ENCODE measurements at places on chromosomes 2 and 18.
A peak's percentile ranks its signal among the peaks of the same experiment; 100 is the strongest.

DNA sequence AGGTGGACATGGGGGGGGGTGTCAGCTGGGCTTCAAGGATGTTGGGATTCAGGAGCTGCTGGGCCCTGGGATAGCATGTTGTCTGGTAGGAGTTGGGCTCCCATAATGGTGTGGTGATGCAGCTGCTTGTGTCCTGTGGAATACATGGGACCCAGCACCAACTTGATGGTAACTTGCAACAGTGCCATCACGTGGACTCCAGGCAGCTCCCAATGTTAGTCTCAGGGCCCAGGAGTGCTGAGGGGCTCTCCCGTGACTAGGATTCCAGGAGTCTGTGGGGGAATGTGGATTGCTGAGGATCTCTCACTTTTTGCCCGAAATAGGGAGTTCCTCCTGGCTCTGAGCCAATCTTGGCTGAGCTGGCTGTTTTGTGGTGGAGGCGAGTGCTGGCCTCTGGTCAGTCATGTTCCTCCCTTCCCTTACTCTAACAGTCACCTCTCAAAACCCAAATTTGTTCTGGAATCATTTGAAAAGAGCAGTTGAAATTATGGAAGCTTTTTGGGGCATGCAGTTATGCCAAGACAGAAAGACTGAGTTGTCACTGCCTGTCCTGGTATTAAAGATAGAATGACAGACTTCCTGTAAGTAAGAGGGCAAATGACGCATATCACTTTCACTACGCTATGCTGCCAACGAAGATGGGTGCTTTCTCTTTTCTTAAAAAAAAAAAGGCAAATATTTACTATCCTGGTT is 607.1 kb downstream of the ADCYAP1 start:
- no peak for DNase-seq

DNA sequence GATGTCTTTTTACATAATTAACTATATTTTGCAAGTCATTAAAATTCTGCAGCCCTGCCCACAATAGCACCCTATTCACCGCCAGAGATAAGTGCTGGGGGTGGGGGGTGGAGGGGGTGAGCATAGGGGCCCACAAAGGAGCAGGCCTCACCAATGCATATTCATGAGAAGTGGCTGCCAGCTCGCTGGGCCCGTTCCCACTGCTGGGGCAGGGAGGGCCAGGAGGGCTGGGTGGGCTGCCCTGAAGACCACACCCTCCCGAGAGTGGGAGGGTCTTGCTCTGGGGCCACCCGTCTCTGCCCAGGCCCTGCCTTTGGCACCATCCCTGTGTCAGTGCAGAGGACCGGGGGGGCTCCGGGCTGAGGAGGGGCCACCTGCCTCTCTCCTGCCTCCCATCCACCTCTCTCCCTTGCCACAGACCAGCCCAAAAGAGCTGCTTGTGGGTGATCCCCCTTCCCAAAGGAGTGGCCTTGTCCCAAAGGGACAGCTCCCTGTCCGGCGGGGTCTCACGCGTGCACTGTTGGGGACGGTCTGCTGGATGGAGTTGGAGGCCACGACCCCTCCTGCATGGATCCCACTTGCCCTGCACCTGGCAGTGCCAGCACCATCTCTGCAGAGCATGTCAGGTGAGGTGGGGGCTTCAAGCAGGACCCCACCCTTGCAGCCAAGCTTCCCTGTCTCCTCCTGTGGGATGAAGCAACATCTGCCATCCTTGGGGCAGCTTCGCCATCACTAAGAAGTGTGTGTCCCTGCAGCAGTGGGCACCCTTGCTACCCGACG is 138.8 kb upstream of the GPC1 start:
- no peak for DNase-seq

GRCh38 chr2:235447210-235447609 is 46.6 kb upstream of the AGAP1 start:
- DNase-seq = no peak

GRCh38 chr2:195534971-195535370 is 122.1 kb upstream of the SLC39A10 start:
- DNase-seq = no peak

DNA sequence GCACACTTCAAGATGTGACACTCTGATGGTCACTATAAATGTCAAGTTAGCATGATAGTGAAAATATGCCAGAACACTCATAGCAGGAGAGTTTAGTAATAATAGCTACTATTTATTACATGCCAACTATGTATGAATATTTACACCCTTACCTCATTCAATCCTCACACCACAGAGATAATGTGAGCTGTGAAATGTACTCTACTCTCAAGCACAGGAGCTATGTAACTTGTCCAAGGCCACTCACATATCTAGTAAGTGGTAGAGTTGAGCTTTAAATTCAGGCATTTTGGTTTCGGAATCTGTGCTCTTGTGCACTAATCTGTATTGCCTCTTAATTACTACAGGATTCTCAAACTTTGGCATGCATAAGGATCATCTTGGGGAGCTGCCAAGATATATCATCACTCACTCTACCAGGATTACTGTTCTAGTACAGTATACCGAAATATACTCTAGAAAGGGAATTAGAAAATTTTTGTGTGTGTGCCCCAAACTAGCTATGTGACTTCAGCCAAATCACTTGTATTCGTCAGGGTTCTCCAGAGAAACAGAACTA is 154.3 kb downstream of the PLCL1 start:
- DNase-seq = no peak

- DNase-seq = no peak
These were observed 55.1 kb downstream of the RBBP8 start for GRCh38 chr18:22988208-22988607.

GRCh38 chr2:127740665-127741288 is 39.5 kb downstream of the SFT2D3 start:
- DNase-seq = no peak

- no peak for DNase-seq
These were observed 36.4 kb downstream of the SCN1A start for GRCh38 chr2:166091439-166091838.

GRCh38 chr2:29225814-29226213 is 110.6 kb downstream of the CLIP4 start:
- no peak for DNase-seq

DNA sequence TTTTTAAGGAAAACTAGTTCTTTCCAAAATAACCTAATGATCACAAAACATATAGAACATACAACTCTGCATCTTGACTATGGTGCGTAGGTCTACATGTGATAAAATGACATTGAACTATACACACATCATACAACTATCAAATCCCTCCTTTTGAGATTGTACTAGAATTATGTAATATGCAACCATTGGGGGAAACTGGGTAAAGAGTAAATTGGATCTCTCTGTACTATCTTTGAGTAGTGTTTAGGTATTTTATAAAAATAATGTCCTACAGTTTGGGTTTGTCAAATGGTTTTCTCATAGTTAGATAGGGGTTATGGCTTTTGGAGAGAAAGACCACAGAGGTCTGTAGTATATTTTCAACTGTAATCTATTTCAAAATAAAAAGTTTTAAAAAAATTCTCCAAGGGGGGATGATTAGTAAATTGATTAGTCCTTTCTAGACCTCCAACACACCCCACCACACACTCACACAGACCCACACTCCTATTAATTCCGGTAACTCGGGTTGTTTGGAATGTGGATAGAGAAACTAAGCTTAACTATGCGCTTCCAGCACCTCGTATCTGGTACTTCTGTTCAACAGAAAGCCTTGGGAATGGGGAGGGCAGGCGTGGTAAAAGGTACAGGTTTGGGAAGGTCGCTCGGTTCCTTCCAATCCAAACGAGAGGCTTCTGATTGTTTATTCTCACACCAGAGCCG is 695 bp upstream of the BIRC6 start:
- no peak for DNase-seq

GRCh38 chr2:105460048-105460732 is 61.3 kb upstream of the FHL2 start:
- no peak for DNase-seq

DNA sequence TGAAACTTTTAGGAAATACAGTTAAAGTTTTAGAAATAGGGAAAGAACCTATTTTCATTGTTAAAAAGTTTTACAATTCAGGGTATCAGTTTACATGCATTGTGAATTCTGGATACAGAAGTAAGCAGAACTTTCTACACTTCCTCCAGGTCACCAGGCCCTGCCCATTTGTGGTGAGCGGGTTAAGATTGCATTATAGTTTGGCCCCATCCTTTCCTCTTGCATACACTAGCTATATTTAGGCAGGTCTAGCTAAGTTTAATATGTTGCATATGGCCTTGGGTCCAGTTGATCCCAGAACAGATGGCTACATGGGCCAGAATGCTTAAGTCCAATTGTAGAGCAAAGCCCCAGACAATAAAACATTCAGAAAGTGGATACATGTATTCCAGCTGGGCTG is 4.8 kb downstream of the VWA3B start:
- DNase-seq = no peak

DNA sequence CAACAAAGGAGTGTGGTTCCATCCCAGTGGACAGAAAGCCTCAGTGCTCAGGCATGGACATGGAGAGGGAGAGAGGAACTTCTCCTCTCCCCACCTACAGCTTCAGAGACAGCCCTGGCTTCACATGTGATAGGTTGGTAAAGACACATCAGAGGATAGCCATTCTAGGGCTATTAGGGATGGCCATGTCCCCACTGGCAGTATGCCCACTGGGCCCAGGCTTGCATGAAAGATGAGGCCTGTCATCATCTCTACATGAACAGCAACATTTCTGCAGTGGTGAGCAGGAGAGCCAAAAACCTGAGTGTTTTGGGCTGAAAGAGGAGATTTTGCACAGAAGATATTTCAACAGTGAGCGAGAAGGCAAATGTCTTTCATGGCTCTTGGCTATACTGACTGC is 517.2 kb downstream of the NR4A2 start:
- DNase-seq = no peak

DNA sequence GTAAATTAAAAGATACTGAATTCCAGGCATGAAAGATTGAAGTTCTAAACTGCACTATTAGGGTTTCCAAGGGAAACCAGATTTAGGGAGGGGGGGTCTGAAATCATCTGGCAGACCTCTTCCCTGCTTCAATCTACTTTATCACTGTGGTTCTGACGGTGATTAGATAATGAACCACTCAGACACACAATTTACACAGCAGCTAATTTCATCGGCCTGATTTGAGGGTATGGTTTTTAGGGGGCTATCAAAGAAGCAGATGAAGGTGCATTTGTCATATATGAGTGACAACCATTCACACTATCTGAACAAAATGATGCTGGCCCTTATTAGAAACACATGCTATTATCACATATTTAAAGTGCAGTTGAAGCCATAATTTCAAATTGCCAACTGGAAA is 106.0 kb downstream of the OLA1 start:
- DNase-seq = no peak

DNA sequence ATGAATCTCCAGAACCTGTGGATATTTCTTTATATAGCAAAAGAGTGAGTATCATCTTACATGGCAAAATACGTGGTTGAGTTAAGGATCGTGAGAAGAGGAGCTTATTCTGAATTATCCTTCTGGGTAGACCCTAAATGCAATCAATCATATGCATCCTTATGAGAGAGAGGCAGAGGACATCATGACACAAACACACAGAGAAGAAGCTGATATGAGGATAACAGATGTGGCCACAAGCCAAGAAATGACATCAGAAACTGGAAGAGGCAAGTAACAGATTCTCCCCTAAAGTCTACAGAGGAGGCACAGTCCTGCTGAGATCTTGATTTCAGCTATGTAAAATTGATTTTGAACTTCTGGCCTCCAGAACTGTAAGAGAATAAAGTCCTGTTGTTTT is 730.2 kb upstream of the ZNF804A start:
- no peak for DNase-seq

GRCh38 chr2:88027697-88028389 is 11.5 kb upstream of the RNU2-63P start:
- DNase-seq = no peak

GRCh38 chr2:120396013-120396860 is 50.3 kb downstream of the INHBB start:
- DNase-seq = peak; percentile 60

DNA sequence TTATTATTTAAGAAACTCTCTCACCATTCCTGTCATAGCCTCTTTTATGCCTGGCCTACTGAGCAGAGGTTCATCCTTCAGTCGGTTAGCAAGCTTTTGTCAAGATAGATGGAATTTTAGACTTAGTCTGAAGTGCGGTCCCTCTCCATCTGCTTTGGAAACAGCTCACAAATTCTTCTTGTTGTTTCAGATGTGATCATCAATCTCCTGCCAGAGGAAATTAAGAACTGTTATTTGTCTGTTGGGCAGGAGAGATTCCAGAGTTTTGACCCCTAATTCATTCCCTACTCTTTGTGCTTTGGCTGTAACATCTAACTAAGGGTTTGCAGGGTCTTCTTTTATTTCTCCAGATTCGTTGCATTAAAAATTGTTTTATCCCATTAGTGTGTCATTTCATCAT is 56.4 kb downstream of the LRRTM1 start:
- no peak for DNase-seq

DNA sequence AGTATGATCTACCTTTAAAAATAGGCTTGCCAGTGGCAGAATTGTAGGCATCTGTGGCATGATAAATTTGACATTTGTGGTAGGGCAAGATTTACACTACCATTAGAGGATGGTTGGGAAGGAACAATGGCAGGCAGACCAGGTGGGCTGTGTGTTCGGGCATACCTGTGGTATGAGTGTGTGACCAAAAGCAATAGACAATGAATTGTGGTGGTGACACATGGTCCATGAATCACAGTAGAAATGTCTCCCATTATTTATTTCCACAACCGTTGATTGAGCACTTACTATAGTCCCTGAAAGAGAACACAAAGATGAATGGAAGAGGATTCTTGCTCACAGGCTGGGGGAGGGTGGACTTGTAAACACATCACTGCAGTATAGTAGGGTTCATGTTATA is 29.9 kb upstream of the RUFY4 start:
- no peak for DNase-seq

DNA sequence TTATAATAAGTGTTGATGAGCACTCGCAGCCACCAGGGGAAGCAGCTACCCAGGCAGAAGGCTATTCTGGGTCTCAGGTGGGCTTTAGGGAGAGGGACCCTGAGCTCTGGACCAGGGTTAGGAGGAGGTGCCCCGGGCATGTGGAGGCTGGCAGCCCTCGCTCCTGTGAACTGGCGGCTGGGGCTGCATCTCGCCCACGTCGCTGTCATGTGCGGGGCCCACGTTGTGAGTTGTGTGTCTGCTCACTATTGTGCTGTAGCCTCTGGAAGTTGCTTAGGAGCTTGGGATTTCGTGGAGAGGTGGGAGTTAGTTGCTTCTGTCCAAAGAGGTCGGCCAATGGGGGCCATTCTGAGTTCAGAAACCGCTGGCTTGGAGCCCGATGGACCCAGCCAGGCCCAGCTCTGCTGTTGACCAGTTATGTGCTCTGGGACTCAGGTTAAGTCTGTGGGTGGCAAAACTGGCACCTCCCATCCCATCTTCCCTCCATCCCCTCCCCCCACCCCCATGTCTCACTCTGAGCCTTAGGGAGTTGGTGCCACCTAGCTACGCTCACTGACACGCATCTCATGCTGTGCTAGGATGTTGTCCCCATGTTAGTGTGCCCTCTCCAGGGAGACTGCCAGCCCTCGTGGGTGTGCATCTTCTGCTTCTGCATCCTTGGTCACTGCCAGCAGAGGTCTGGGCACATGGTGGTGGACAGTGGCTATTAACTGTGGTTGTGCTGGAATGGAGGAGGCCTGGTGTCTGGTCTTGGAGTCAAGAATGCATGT is 18.5 kb downstream of the RRM2 start:
- DNase-seq = no peak

DNA sequence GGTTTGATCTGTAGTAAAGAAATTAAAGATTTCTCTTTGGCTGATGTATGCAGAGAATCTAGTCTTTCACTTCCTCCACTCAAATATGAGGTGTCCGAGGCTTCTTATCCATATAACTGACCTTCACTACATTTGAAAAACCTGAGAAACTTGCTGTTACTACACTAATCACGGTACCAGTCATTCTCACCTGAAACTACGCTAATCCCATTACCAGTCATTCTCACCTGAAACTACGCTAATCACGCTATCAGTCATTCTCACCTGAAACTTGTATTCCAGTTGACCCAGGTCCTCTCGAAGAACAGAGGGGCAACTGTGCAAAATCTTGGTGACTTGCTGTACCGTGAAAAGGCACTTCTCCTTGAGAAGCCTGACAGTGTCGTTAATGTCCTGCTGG is 5.1 kb downstream of the MTERF4 start:
- DNase-seq = no peak

Measured in NCI-H1092 (cell line).